ENCODE measurements at places on chromosomes 2 and 18. TPM values are rescaled to one million over a fixed set of nuclear protein-coding genes. Genes with fewer than 3 reads are reported as not detected.

Gene CIB4
- not detected for total RNA-seq

GRCh38 chr2:222459983-222460382 lies 35.6 kb downstream of the SGPP2 start:
- no peak for DNase-seq

GRCh38 chr2:132623096-132623839 lies 46.7 kb downstream of the LYPD1 start:
- DNase-seq = no peak

Gene TEX44
- total RNA-seq = not detected

- DNase-seq = peak; percentile 80
These were observed 44.2 kb upstream of the DSC1 start for GRCh38 chr18:31206787-31207381.

Gene DNAJC5G
- not detected for total RNA-seq

Gene DPP4
- total RNA-seq = 7.5 TPM

- DNase-seq = no peak
These were observed 95.1 kb downstream of the SPTBN1 start for GRCh38 chr2:54551123-54551756.

- DNase-seq = no peak
These were observed 1193.5 kb upstream of the ACVR2A start for GRCh38 chr2:146651361-146651760.

DNA sequence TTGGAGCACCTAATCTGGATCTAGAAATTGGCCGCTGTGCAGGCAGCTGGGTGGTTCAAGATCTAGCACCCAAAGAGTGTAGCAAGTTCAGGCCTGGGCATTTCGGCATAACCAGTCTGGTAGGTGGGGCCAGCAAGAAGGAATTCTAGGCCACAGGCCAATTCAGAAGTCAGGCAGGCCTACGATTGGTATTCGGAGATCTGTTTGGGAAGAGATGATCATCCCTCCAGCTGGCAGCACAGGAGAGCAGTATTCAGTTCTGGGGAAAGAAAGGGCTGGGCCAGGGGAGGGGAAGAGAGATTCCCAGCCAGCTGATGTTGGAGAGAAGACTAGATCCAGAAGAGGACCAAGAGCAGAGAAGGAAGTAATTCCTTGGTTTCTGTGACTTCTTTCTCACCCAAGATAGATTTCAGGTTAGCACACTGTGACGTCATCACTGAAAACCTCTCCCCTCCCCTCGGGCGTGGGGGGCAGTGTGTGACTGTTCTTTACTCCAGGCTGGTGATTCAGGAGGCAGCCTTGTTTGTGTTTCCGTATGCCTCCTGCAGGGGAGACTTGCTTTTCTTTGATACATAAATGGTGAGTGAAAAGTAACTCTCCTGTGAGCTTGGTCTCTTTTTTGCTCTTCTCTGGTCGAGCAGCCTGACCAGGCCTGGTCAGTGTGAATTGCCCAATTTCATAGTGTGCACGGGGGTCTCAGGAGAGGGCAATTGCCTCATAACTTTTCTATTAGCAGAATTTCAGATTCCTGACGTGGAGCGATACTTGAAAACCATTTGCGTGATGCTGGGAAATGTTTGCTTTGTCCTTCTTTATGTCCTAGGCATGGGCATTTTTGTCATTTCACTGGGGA lies 61.1 kb downstream of the MEIS1 start:
- DNase-seq = peak; percentile 72

DNA sequence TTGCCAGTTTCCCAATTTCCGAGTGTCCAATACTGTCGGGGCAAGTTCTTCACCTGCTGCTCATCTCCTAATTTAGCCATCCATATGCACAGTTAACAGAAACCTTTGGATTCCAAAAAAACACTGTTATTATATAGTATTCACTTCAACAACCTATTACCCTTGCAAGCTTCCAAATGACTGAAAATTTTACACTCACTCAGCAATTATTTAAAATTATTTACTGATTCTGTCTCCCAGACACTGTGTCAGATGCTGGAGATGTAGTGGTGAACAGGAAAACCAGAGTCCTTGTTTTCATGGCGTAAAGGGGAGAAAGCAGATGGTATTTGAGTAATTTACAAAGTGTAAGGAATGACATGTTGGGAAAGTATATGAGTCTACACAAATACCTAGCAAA lies 53.7 kb upstream of the BMPR2 start:
- DNase-seq = no peak

- DNase-seq = peak; percentile 73
These were observed 29.9 kb upstream of the MPPE1 start for GRCh38 chr18:11937874-11938478.

Gene SPDYA
- total RNA-seq = 0.98 TPM

Gene HAAO
- total RNA-seq = 5.9 TPM

DNA sequence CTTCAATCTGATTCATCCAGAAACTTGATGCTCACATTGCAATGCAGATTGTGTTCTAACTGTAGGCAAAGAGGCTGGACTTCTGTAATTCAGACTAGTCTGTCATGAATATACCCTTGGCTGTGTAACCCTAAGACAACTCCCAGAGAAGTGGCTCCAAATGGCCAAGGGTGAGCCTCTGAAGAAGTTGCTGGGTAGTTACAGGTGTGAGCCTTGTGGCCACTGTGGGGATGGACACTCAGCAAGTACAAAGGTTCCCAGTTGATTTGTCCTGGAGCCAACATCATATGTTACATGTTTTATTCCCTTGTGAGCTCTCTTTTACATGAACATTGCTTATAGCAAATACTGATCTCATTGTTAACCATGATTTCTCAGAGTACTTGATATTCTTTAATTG lies 94.8 kb upstream of the KCNJ3 start:
- no peak for DNase-seq

Gene SERPINB13
- not detected for total RNA-seq

DNA sequence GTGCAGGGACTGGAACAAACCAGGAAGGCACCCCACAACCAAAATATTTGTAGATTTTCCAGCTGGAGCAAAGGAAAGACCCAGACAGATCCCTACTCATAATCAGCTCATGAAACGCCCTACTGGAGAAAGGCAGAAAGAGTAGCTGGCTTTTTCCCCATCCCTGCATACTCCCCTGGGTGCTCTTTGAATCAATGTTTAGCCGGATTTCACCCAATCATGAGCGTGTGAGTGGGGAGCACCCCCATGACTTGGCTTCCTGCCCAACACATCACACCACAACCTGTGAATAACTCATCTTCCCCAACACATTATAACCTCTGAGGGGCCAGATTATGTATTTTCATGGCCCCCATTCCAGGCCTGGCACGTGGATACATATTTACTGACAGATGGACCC lies 35.1 kb upstream of the SLC14A1 start:
- no peak for DNase-seq

Gene MOGAT1
- total RNA-seq = not detected

GRCh38 chr2:213125646-213126347 lies 25.6 kb downstream of the IKZF2 start:
- DNase-seq = no peak

Data from breast epithelium (tissue), 4 donors.